ENCODE measurements at places on chromosomes 4 and X.
A peak's percentile ranks its signal among the peaks of the same experiment; 100 is the strongest.

DNA sequence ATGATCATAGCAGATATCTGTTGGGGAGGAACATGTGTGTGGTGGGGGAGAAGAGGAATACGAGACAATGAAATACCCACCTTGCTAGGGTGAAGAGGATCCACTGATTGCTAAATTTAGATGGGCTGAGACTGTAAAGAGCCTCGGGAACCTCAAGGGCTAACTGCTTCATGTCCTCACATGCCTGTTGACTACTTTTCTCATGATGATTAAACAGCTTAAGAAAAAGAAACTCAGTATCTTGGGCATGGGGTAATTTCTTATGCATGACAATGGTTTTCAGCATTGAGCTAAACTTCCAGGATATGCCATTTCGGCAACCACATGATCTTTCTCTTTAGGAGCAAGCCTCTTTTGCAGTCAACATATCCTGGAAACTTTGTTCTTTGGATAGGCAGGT is 3.9 kb upstream of the LNX1 start:
- H3K4me3 ChIP-seq, result no peak overlapping the region
- H3K36me3 ChIP-seq, result no peaks in the 10 kb centered on the region
- H3K27me3 ChIP-seq, result peaks cover 5% of the 10 kb centered on the region

DNA sequence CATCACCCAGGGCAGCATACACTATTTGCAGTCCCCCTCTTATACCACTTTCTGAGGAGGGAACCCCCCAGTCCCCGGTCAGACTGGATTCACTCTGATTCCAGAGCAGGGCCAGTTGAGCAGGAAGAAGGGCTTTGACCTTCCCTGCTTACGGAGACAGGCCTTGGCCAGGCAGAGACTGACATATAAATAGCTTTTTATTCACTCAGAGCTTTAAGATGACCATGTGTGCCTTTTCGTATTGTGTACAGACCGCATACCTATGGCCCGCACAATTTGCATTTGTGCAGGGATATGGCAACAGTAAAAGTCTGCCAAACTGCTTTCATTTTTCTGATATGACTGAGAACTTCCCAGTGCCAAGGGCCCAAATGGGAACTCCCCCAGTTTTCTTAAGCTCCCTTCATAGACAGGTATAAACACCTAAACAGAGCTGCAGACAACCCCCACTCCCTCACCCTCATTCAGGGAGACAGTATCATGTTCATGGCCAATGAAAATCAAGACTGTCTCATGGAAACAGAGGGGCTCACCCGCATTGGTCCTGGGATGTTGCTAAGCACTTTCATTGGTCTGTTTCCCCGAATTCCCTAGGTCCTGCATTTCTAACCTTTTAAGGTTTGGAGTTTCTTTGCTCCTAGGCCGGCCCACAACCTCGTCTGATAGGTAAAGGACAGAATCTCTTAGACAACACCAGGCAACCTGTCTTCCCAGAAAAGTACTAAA is 86.0 kb downstream of the RTL5 start:
- DNase-seq, result no peak
- peak overlapping the region; percentile 86 for H3K27ac ChIP-seq
- no peaks in the 10 kb centered on the region for H3K36me3 ChIP-seq
- no peak overlapping the region for H3K4me3 ChIP-seq
- H3K27me3 ChIP-seq, result no peaks in the 10 kb centered on the region

DNA sequence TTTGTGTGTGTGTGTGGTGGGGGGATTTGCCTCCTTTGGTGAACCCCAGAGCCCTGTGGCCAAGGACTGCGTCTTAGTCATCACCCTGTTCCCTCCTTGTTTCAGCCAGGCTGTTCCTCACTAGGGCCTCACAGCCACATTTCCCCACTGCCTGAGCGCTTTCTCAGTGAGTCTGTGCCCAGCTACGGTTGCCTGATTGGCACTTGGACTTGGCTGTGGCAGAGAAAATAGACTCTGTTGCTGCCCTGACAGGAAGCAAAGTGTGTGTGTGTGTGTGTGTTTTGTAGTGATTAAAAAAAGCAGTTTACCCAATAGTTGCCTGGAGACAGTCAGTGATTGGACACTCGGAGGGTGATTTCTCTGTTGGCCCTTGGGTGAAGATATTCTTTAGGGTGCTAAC is 113.0 kb downstream of the UCHL1 start:
- DNase-seq, result no peak
- no peak overlapping the region for H3K4me3 ChIP-seq
- no peaks in the 10 kb centered on the region for H3K36me3 ChIP-seq
- H3K4me1 ChIP-seq, result no peaks in the 10 kb centered on the region
- H3K27me3 ChIP-seq, result no peaks in the 10 kb centered on the region

DNA sequence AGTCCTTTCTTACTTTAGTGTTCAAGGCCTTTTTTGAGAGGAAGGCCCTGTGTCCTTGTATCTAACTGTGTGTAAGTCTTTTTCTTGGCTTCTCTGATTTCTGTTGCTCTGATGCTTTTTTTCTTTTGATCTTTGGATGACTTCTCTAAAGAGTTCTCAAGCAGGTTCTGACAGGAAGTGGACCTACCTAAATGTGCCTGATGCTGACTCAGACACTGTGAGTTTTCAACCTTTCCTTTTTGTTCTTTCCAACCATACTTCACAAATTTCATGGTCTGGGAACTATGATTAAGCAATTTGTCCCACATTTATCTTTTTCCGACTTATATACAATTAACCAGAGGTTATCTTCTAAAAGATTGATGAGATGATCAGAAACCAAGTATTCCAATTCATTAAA is 96.5 kb downstream of the SYTL5 start:
- H3K4me1 ChIP-seq, result no peaks in the 10 kb centered on the region
- H3K27ac ChIP-seq, result no peak overlapping the region
- H3K27me3 ChIP-seq, result no peaks in the 10 kb centered on the region
- no peaks in the 10 kb centered on the region for H3K36me3 ChIP-seq
- no peak for DNase-seq

DNA sequence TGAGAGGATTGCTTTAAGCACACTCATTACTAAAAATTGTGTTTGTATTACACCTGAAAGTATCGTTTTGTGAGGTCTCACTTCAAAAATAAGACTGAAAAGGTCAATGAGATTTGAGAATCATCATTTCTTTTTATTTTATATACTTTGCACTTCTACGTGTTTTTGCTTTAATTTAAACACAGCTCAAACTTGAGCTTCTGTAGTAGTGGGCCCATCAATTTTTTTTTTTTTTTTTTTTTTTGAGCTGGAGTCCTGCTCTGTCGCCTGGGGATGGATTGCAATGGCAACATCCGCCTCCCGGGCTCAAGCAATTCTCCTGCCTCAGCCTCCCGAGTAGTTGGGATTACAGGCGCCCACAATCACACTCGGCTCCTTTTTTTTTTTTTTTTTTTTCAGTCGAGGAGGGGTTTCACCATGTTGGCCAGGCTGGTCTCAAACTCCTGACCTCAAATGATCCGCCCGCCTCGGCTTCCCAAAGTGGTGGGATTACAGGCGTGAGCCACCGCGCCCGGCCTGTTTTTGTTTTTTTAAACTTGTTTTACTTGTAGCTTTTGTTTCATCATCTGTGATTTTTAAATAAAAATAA is 1.5 kb downstream of the GSTCD start:
- no peak for DNase-seq
- no peak overlapping the region for H3K27ac ChIP-seq
- peaks cover 42% of the 10 kb centered on the region for H3K4me1 ChIP-seq

- peak; percentile 4 for DNase-seq
- H3K27me3 ChIP-seq, result no peaks in the 10 kb centered on the region
- H3K36me3 ChIP-seq, result no peaks in the 10 kb centered on the region
- peaks cover 34% of the 10 kb centered on the region for H3K4me1 ChIP-seq
Observed at GRCh38 chr4:151407466-151408379, 1.3 kb upstream of the FHIP1A start.

DNA sequence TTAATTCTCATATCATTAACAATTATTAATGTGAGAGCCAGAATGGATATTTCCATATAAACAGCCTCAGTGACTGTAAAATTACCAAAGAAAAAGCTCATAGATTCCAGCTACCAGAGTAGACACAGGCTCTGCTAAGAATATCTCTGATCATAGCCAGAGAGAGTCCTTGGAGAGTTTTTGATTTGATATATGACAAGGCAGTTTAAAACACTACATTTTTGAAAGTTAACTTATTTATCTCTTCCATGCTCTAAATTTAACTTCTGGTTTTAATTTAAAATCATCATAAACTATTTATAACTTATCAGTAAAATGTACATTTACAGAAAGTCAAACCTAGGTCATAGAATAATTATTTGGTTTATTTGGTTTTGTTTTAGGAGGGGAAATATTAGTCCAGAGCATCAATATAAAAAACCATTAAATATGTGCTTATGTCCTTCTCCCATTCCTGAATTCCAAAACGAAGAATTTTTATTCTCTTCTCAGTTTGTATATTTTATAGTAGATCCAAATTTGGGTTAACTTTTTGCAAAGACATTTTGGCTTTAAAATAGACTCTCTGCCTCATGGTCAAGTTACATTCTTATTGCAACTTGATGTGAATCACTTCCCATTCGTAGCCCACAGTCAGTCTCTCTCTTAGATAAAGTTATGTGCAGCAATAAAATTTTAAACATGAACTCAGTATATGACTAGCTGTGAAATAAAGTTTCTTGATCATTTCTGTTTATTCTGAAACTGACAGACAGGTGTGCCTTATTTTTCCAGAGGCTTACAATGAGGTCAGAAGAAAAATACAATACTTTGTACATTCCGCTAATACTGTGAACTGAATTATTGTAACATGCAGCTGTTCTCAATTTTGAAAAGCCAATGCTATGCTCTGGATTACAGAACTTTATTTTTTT is 267.1 kb downstream of the PAPSS1 start:
- no peaks in the 10 kb centered on the region for H3K36me3 ChIP-seq
- no peak overlapping the region for H3K27ac ChIP-seq
- H3K4me1 ChIP-seq, result no peaks in the 10 kb centered on the region
- no peak for DNase-seq
- no peak overlapping the region for H3K4me3 ChIP-seq

DNA sequence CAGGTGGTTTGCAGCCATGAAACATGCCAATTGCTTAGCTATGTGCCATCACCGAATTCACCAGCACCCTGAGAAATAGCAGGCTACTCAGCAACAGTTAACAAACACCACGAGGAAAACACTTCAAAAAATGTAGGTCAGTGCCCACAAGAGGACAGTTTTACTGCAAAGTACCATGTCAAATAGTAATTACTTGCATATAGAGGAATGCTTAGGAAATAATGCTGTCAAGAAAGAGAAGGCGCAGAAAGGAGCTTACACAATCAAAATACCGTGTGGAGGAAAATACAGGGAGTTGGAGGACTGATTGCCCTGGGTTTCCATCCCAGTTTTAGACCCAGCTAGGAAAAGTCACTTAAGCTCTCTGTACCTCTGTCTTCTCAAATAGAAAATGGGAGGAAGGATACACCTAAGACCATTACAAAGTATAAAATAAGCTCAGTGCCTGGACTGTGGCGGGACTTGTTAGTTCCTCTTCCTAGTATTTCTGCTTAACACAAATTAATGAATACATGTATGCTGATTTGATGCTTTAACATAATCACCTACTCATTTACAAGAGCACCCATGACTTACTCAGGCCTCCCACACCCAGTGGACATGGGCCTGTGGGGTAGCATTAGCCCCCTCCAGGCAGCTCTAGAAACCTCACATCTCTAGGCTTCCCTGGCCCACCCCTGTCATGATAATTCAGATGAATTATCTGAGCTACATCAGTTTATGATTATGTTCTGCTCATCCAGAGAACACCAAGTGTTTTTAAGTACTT is 44.5 kb upstream of the IL21 start:
- no peaks in the 10 kb centered on the region for H3K4me1 ChIP-seq
- no peaks in the 10 kb centered on the region for H3K36me3 ChIP-seq
- H3K27ac ChIP-seq, result no peak overlapping the region
- DNase-seq, result no peak
- no peak overlapping the region for H3K4me3 ChIP-seq

DNA sequence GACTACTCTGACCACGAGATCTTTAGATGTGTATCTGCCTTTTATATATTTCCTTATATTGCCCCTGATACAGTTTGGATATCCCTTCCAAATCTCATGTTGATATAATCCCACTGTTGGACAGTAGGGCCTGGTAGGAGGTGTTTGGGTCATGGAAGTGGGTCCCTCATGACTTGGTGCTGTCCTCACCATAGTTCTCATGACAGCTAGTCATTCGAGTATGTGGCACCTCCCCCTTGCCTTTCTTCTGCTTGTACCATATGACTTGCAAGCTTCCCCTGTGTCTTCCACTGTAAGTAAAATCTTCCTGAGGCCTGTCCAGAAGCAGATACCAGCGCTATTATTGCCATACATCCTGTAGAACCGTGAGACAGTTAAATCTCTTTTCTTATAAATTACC is 145.3 kb downstream of the ZNF518B start:
- H3K27me3 ChIP-seq, result peaks cover 56% of the 10 kb centered on the region
- H3K27ac ChIP-seq, result no peak overlapping the region
- DNase-seq, result no peak
- H3K36me3 ChIP-seq, result no peaks in the 10 kb centered on the region

- no peaks in the 10 kb centered on the region for H3K36me3 ChIP-seq
- no peaks in the 10 kb centered on the region for H3K27me3 ChIP-seq
- H3K27ac ChIP-seq, result no peak overlapping the region
Observed at GRCh38 chr4:8882239-8882638, 10.6 kb upstream of the HMX1 start.

DNA sequence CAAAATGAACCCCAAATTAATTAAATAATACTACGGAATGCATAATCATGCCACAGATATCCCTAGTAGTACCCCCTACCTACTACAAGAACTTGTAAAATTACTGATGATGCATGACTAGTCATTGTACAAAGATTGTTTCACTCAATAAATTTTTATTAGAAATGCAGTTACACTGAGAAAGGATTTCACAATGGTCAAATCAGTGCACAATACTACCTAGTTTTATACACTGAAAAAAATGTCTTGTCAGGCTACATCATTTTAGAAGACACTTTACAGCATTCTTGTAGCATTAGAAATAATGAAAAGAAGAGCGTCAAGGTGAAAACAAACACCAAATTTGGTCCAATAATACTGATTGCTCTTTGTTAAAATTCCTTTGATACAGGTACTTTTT is 178.8 kb downstream of the GPM6A start:
- H3K4me1 ChIP-seq, result no peaks in the 10 kb centered on the region
- no peak for DNase-seq
- no peak overlapping the region for H3K4me3 ChIP-seq
- H3K27ac ChIP-seq, result no peak overlapping the region
- H3K27me3 ChIP-seq, result no peaks in the 10 kb centered on the region
- no peaks in the 10 kb centered on the region for H3K36me3 ChIP-seq

DNA sequence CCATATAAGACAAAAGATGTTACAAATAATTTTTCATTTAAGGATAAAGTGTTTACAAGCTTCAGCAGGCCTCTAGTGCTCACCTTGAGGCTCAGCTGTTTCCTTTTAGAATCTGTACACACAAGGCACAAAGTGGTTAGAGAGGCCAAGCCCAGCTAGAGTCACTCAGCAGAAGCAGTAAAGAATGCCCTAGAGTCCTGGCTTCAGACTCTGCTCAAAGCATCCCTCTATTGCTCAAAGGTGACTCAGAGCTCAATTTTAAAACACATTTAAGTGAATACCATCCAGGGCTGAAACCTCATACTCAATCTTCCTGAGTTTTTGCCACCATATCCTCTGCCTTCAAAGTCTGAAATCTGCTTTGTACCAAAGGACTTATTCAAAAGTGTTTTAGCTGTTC is 22.6 kb upstream of the PHF8 start:
- no peak for DNase-seq
- no peak overlapping the region for H3K27ac ChIP-seq
- no peaks in the 10 kb centered on the region for H3K27me3 ChIP-seq
- H3K36me3 ChIP-seq, result no peaks in the 10 kb centered on the region
- H3K4me1 ChIP-seq, result no peaks in the 10 kb centered on the region

- H3K4me3 ChIP-seq, result no peak overlapping the region
- peaks cover 25% of the 10 kb centered on the region for H3K4me1 ChIP-seq
- no peak for DNase-seq
- H3K36me3 ChIP-seq, result no peaks in the 10 kb centered on the region
- no peaks in the 10 kb centered on the region for H3K27me3 ChIP-seq
Observed at GRCh38 chr4:128513664-128514484, 226.3 kb upstream of the PGRMC2 start.

GRCh38 chr4:185710487-185710995 is 101.5 kb downstream of the SORBS2 start:
- H3K27me3 ChIP-seq, result no peaks in the 10 kb centered on the region
- H3K36me3 ChIP-seq, result no peaks in the 10 kb centered on the region
- no peak overlapping the region for H3K27ac ChIP-seq
